ENCODE measurements at places on chromosomes 3 and 15.

DNA sequence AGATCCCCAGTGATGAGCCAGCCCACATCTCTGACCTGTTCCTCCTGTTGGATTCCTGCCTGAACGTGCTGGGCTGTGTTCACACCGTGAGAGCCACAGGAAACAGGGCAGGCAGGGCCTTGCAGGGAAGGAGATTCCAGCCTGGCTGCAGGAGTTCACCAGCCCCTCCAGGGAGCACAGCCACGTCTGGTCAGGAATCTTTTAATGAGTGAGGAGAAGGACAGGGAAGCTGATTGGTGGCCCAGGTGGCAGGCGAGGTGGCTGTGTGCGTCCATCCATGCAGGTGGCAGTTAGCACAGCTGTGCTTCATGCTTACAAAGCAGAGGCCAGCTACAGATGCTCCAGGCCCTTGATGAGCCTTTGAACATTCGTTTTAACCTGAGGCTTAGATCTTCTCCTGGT lies 10.5 kb downstream of the LRRK1 start:
- no peak for DNase-seq

- DNase-seq, result no peak
Observed at GRCh38 chr3:25781758-25782594, 1.3 kb downstream of the NGLY1 start.

DNA sequence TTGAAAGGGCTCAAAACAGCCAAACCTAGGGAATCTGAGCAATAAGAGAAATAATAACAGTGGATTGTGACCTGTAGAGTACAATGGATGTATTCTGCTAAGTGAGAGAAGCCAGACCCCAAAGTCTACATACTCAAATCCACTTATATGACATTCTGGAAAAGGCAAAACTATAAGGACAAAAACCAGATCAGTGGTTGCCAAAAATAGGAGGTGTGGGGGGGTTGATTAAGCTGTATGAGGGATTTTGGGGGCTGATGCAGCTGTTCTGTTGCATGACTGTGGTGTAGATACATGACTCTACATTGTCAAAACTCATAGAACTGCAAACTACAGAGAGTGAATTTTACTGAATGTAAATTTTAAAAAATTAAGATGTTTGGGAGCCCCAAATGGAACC lies 20.1 kb upstream of the CGNL1 start:
- no peak for DNase-seq

DNA sequence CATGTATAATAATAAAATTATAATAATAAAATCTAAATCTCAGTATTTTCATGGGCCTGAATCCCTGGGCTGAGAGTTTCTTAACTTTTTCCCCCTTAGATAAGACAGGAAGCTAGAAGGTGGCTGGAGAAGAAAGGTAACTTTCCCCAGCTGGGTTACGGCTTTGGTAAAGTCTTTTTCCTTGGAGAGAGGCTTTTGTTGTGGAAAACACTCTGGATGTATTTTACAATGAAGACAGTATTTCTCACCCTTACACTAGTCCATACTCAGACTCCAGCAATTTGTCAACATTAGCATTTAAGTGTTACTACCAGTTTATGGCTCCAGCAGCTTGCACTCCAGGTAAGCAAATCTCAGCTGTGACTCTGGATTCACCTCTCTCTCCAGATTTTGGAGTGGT lies 34.9 kb downstream of the APH1B start:
- DNase-seq, result no peak

GRCh38 chr15:59794229-59794886 lies 105.2 kb upstream of the BNIP2 start:
- DNase-seq, result no peak

- DNase-seq, result no peak
Observed at GRCh38 chr3:191721390-191721861, 260.5 kb downstream of the PYDC2 start.

DNA sequence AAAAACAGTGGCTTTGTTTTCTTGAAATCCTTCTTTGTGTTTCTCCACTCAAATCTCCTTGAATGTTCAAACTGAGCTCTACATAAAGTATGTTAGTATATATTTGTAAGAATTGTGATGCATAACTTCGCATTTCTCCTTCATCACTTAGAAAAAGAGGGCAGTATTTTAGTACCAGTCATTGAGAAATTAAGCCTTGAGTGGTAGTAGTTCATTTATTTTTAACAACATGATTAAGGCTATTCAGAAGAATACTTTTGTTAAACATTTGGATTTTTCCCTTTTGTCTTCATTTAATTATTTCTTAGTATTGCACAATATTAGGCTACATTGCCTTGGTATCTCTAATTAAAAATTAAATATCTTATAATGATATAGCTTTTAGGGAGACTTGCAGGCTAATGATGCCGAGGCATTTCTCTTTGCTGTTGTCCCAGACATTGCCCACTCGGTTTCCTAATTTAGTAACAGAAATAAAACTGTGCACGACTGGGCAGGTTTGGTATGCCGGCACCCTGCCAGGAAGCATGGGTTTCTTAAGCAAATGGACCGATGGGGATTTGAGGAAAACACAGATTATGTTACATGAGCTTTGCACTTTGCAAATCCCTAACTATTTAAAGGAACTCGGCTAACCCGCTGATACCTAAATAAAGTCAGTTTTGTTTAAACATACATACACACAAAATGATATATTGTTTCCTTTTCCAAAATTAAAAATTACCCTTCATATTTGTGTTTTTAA lies 54.7 kb downstream of the LRRC28 start:
- DNase-seq, result peak; percentile 41

DNA sequence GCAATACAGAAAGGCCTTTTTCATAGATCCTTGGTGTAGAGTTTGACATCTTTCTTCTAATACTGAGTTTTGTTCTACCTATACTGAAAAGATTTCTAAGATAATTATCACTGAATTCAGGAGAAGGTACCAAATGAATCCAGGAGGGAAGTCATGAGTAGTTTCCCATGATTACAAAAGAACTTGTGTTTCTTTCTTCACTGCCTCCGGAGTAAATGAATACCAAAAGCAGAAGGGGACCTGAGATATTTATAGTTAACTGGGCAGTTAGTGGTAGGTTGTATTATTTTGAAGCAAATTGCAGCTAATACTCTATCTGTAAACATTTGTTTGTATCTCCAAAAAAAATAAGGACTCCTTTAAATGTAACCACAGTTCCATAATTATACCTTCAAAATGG lies 175.4 kb downstream of the SUCNR1 start:
- DNase-seq, result no peak

- DNase-seq, result no peak
Observed at GRCh38 chr3:175326041-175326440, 466.9 kb downstream of the NAALADL2 start.

GRCh38 chr3:48507256-48508061 lies 3.5 kb upstream of the SHISA5 start:
- no peak for DNase-seq

- DNase-seq, result no peak
Observed at GRCh38 chr3:195767792-195768191, 43.9 kb downstream of the MUC4 start.

- DNase-seq, result no peak
Observed at GRCh38 chr3:39021465-39022285, 30.1 kb downstream of the SCN11A start.

- no peak for DNase-seq
Observed at GRCh38 chr15:31070867-31071266, 30.7 kb downstream of the TRPM1 start.

DNA sequence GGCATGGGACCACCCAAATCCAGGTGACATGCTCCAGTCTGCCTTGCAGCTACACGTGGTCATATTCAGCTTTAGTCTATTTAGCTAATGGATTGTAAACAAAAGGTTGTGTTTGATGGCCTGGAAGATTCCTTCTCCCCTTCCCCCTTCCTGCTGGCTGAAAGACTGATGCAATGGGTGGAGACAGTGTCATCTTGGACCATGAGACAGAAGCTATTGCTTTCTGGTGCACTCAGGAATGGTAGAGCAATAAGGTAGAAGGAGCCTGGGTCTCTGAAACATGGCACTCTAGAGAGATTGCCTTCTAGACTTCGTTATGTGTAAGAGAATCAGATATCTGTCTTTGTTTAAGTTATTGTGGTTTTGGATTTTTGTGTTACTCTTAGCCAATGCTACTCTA lies 25.7 kb upstream of the PTX3 start:
- DNase-seq, result no peak

DNA sequence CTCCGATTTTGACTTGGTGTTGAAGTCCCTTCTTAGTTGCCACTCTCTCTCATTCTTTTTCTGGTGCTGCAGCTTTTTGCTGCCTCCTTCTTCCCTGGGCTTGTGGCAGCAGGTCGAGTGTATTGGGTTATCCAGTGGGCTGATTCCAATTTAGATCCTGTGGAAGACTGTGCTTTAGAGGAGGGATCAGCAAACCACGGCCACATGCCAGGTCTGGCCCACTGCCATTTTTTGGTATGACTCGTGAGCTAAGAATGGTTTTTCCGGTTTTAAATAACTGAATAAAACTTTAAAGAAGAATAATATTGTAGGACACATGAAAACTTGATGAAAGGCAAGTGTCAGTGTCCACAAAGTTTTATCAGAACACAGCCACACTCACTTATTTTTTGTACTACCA lies 330.5 kb downstream of the ROBO2 start:
- DNase-seq, result peak; percentile 78

- peak; percentile 63 for DNase-seq
Observed at GRCh38 chr15:61034678-61035291, 194.3 kb downstream of the RORA start.

GRCh38 chr3:156525808-156526207 lies 29.1 kb downstream of the SSR3 start:
- no peak for DNase-seq

DNA sequence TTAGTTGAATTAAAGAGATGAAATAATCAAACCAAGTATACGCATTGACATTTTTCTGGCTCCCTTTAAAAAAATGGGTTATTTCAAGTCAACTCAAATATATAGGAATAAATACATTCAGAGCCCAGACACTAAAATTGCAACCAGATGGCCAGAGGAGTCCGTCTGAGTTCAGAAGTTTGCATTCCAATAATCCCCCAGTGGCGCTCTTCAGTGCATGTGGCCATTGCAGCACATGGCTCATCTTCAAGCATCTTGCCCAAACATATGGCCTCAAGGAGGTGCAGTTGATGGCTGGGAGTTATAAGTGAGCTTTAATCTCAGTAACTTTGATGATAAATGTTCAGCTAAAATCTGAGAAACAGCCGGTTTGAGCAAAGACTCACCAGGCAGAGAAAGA lies 295.8 kb upstream of the LRRN1 start:
- peak; percentile 23 for DNase-seq

GRCh38 chr3:153951276-153951675 lies 169.9 kb upstream of the ARHGEF26 start:
- no peak for DNase-seq

DNA sequence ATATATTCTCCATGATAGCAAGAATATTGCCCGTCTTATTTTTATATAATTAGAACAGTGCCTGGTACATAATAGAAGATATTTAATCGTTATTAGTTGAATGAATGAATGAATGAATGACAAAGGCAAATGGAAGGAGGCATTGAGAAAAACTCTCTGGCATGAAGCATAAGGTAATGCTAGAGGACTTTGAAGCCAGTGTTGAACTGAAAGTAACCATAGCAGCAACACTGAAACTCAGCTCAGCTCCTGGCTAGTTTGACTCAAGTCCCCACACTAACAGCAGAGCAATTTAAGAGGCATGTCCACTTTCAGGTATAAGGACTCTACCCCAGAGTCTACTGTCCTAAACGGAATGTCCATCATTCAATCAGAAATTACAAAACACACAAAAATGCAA lies 227.0 kb downstream of the CPNE4 start:
- no peak for DNase-seq

DNA sequence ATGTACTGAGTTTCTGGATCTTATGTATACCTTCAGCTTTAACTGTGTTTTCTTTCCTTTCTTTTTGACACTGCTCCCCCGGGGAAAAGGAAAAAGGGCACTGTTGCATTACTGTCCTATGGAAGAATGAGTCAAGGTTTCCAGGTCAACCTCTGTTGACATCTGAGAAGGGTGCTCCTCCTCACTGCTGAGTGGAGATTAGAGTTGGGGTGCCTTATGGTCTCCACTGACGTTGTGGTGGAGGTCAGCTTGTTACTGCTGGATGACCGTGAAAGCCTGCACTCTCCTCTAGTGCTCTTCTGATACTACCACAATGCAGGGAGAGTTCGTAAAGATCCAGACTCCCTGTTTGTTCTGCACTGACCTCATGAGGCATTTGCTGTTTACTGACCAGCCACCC lies 252.1 kb upstream of the GRM7 start:
- no peak for DNase-seq

DNA sequence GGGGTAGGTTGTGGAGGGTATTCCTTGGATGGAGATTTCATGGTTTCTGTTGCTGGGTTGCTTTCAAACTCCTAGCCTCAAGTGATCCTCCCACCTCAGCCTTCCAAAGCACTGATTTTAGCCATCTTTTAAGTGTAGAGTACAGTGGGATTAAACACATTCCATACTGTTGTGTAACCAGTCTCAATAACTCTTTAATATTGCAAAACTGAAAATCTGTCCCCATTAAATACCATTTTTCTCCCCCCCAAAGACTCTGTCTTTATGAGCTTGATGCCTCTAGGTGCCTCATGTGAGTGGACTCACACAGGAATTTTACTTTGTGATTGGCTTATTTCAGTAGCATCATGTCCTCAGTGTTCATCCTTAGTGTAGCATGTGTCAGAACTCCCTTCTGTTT lies 74.7 kb upstream of the ATP10A start:
- no peak for DNase-seq

DNA sequence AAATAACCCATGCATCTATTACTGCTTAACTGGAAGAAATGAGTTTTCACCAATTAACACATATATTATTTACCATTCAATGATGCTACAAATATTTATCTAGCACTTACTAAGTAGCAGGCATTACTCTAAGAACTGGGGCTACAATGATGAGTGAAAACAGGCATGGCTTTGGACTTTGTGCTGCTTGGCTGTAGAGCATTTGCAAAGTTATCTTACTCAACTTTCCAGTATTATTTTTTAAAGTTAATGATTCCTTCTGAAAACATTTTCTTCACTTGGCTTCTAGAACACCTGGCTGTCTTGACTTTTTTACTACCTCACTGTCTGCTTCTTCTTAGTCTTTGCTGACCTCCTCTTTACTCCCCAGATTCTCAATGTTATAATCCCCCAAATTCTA lies 1.8 kb downstream of the C3orf33 start:
- no peak for DNase-seq

- DNase-seq, result no peak
Observed at GRCh38 chr15:80787316-80787715, 8.1 kb downstream of the CEMIP start.

- DNase-seq, result no peak
Observed at GRCh38 chr15:101068961-101069653, 149.9 kb downstream of the LRRK1 start.

DNA sequence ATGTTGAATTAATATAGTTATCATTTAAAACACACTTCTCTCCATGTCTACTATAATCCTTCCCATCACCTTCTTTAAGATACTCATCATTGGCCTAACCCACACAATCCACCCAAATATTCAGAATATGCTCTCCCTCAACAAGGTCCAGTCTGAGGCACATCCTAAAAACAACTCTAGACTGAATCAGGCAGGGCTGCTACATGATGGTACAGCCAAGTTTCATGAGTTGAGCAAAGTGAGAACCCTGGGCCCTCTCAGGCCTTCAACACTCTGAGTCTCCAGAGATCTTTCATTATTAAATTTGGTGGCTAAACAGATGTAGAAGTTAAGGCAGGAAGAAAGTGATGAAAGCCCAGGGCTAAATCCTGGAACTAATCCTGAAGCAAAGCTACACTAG lies 16.2 kb downstream of the ZNF148 start:
- DNase-seq, result no peak
